ENCODE measurements at places on chromosomes 2 and 18.

- DNase-seq = no peak
Observed at GRCh38 chr2:65382323-65382722, 50.1 kb downstream of the SPRED2 start.

- no peak for DNase-seq
Observed at GRCh38 chr2:40204268-40204667, 247.6 kb downstream of the SLC8A1 start.

DNA sequence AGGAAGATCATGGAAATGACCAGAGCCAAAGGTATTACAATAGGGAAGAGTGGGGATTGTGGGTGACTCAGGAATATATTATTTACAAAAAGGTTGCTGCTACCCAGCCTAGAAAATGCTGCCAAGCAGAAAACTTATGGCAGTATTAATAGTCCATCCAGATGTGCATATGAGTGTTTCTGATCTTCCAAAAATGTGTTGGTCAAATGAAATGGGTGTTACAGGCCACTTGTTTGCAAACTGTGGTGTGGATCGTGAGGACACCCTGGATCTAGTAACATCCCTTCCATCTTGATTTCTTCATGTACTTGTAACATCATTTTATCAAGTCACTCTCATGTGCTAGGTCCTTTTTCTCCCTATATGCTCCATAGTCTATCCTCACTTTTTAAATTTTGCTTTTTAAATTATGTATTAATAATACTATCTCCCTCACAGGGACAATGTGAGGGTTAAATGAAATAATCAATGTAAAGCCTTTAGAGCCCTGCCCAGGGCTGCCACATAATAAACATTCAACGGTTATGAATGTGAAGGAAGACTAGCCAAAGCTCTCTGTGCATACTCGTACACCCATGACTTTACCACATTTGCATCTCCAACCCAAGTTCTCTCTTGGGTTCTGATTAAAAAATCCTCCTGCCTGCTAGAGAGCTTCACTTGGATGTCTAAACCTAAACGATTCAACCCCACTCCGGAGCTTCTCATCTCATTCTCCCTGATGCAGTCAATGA, 18.5 kb downstream of the CD226 start:
- no peak for DNase-seq

DNA sequence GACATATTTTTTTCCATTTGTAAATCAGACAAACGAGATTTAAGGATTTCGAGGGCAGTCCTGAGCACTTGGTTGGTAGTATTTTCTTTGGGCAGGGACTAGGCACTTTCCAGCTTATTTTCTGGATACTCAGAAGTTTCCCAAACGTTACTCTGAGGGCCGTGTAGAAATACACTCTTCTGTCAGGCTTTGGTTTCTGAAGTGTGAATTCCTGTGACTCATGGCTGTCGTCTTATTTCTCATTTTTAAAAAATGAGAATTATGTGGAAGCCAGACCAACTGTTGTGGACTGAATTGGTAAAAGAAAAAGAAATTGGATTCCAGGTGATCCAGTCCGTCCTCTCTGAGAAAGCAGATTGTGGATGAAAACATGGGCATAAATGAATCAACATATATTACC, 658.6 kb upstream of the FANCL start:
- no peak for DNase-seq

DNA sequence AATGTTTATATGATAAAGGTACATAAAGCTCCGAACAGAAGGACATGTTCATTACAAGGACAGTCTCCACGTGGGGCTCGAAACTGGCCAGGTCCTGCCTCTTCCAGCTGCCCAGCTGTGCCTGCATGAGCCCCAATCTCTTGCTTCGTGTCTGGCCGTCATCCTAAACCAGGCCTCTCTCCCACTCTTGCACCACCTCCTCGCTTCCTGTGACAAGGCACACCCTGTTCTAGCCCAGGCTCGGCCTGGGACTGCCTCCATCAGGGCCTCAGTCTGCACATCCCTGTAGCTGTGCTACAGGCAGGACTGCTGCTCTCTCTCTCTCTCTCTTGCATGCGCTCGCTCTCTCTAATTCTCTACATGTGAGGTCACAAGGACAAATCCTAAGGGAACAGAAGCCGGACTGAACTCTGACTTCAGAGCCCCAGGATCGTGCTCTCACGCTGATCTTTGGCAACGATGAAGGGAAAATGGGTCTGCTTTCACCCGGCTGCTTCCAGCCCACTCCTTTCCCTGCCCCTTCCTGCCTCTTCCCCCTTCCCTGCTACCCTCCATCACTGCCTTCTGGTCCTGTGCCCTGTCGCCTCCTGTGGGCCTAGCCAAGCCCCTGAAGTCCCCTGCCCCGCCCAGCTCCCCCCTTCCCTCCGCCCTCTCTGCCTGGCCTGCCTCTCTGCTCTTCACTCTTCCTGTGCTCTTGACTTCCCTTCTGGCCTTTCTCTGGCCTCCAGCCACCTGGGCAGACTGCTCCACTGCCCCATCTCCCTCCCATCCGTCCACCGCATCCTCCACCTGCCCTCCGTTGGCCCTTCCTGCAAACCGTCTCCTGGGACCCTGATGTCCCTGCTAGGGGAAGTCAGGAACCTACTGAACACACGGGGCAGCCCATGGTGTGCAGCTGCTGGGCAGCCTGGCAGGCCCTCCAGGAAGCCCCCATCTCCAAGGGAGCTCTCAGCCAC, 7.8 kb upstream of the GPR55 start:
- DNase-seq = peak; percentile 45

DNA sequence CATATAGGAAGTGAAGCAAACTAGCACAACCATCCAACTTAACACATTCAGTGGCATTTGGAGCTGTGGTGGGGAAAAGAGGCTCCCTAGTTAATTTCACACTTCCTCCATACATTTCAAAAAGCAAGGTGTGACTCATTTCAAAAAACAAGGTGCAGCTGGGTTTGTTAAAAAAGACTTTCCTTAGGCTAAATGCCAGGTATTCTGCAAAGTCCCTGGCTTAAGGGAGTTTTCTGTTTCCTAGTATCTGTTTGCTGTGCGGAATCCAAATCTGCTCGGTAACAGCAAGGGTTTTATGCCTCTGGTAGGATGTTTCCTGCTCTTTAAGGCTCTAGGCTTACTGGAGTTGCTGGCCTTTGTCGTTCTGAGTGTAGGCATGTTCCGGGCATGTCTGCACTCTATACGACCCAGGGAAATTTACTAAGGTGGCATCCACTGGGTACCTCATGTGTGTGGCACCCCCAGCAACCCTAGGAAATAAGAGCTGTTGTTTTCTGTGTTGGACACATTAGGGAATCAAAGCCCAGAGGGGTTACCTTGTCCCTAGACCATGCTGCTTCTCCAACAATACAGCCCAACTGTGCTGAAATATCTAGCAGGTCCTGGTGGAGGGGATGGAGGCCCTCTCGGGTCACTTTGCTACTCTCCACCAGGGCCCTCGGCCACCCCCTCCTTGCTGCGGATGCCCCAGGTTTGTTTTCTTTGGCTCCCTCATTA, 634 bp upstream of the MSGN1 start:
- no peak for DNase-seq

DNA sequence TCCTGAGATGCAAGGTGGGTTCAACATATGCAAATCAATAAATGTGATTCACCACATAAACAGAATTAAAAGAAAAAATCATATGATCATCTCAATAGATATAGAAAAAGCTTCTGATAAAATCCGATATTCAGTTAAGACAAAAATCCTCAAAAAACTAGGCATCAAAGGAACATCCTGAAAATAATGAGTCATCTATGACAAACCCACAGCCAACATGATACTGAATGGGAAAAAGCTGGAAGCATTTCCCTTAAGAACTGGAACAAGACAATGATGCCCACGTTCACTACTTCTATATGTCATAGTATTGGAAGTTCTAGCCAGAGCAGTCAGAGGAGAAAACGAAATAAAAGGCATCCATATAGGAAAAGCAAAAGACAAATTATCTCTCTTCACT, 80.4 kb downstream of the MYO3B start:
- no peak for DNase-seq

GRCh38 chr2:109560265-109560664, 53.5 kb downstream of the SEPTIN10 start:
- no peak for DNase-seq

DNA sequence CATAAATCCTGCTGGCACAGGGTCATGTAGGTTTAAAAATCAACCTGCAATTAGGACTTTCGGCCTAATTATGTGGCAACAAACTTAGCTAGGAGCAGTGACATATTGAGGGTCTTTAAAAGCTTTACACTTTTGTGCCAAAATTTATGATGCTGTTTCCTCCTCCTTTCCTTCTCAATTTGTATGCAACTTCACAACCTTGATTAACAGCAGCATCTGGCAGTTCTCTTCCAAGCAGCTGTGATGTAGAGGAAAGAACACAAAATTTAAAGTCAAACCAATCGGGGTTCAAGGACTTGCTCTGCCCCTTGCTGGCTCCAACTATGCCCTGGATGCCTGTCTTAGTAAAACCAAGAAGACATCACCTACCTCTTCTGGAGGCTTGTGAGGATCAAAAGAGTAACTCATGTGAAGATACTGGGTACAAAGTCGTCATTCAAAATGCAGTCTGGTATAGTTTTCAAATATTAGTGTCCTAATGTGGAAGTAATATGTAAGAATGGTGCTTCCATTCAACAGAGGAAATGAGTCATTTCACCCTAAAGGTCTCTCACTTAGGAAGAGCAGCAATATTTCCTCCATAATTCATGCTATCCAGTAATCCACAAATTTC, 94.7 kb downstream of the ANKRD44 start:
- no peak for DNase-seq

DNA sequence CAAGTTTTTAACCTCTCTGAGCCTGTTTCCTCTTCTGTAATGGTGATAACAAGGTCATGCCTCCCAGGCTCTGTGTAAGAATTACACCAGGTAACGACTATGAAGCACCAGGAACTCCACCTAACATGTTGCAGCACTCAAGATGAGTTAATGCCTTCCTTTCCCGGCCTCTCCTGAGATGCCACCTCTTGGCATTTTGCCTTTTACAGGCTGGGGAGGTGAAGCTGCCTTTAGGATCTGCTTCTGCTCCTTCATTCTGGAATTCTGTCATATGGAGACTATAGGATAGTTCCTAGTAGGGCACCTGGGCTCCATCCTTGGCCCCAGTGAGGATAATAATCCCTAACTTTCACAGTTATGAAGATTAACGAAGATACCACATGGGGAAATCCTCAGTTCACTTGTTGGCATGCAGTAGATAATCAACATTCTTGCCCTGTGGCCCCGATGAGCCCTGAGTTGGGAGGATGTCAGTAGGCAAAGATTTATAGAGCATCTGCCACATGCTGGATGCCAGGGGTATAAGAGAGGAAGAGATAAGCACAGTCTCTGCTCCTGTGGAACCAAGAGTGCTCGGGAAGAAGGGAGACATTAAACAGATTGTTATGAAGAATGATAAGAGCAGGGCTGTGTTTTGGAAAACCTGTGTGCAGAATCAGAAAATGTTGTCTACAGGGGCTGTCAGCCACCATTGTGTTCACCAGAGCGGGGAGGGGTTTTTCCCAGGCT, 43.9 kb upstream of the KCNF1 start:
- DNase-seq = no peak

- DNase-seq = no peak
Observed at GRCh38 chr2:232348936-232349335, 29.6 kb upstream of the ALPP start.

GRCh38 chr2:46001741-46002506, 295.3 kb upstream of the EPAS1 start:
- no peak for DNase-seq

DNA sequence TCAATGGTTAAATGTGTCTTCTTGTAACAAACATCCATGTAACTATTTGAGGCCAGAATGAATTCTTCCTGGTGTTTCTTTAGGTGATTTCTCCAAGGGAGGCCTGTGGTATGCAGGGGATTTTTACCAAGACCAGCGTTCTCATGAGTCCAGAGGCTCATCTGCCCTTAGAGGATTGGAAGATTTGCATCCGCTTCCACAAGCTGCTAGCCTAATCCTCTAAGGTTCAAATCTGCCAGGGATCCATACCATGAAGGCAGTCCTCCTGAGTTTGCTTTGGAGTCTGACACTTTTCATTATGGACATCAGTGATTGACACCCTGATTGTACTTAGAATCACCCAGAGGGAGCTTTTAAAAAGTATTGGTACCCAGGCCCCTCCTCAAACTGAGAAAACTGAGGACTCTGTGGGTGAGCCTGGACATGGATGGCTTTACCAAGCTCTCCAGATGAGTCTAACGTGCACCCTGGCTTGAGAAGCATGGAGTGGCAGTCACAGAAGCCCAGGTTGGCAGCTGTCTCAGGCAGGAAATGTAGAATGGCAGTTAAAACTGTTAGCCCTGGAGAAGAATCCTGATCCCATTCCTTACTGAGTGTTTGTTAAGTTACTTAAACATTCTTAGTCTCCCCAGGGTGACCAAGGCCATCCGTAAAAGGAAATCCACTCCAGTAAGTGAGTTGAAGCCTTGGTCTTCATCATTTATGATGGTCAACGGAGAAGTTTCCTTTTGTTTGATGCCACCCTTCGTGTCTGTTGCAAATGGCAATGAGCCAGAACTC, 95.3 kb upstream of the RMDN2 start:
- no peak for DNase-seq

DNA sequence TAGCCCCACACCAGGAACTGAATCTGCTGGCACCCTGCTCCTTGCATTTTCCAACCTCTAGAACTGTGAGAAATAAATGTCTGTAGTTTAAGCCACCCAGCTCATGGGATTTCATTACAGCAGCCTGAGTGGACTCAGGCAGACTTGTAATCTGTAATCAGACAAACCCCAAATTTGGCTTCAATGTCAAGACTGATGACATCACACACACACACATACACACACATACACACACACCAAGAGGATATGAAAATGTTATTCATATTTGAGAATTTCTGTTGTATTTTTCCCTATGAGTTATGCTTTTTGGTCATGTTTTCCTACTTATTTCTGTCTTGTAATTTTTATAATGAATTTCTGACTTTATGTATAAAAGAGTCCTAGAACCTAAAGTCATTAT, 83.8 kb upstream of the GLI2 start:
- DNase-seq = no peak

DNA sequence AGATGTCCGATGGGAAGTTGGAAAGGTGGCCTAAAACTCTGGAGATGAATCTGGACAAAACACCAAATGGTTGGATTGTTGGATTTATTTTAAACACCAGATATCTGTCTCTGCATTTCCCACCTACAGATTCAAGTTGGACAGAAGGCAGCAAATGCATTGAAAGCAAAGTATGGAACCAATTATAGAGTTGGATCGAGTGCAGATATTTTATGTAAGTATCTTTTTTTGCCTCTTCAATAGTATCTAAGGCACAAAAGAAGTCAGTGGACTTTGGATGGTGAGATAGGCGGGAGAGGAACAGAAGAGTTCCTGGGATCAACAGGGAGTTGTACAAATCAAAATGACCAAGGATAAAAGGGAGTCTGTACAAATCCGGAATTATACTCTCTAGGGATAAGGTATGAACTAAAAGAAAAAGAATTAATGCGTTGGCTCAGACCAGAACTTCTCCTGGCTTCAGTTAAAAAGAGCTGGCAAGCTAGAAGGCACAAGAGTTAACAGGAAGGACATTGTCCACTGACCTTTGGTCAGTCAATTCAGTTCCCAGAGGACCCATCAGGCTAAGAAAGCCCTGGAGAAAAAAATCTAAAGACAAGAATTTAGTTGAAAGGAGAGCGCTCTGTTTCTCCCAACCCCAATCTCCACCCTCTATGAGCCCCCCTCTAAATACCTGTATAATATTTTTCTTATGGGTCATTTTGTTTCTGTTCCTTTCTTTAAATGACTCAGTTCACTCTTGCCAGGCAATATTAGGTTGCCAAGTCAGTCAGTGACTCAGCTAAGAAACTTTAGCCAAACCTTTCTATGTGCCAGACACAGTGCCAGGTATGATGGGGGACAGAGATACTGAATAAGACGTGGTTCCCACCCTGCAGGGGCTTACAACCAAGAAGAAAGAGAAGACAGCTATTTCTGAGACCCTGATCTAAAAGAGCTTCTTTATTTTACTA, 29.1 kb downstream of the CPO start:
- DNase-seq = no peak

- DNase-seq = peak; percentile 95
Observed at GRCh38 chr2:56741601-56742102, 557.9 kb downstream of the CCDC85A start.

Measured in skeletal muscle cell (primary cell).